Fibroblast of the conjunctiva (primary cell): ENCODE measurements at places on chromosomes 4 and X.

- DNase-seq: no peak
These were observed 190.7 kb downstream of the ZNF674 start for GRCh38 chrX:46354481-46354880.

DNA sequence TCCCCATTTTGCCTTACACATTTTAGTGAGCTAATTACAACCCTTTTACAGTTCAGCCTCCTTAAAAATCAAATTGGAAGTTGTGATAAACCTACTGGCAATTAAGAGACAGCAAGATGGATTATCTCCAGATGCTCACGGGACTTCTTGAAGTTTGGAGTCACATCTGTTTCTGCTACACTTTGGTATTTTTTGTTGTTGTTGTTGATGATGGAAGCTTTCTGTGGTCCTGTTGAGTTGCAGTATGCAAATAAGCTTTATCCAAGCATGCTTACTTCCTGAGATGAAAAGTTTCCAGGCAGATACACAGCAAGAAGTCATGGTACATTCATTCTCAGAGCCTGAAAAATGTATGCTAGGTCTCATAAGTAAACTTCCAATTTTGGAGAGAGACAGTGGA lies 670.0 kb upstream of the AMOT start:
- DNase-seq: no peak

GRCh38 chr4:3640587-3640962 lies 108.4 kb upstream of the LRPAP1 start:
- no peak for DNase-seq

GRCh38 chr4:10078481-10079233 lies 37.9 kb downstream of the WDR1 start:
- no peak for DNase-seq

- DNase-seq: no peak
These were observed 35.2 kb downstream of the ABLIM2 start for GRCh38 chr4:8123389-8123788.

GRCh38 chr4:86439293-86439692 lies 79.4 kb upstream of the MAPK10 start:
- DNase-seq: no peak

DNA sequence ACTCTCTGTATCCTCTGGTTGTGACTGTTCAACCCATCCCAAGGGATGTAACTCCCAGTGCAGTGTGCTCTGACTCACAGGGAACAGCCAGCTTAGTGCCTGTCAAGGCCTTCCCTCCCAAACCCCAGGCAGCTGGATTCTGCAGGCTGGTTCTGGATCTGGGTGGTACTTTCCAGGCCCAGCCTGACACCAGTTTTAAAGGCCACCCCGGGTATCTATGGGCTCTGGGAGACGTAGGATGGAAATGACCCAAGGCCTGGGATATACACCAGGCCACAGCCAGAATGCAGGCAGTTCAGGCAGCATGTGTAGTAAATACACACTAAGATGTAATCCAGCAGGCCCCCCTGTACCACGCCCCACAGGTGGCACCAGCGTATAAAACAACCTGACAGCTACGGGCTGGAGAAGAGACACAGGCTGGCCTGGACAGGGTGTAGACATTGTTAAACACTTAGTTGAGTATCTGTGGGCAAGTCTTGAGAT lies 64.2 kb downstream of the SPINK2 start:
- DNase-seq: no peak
